Stimulated activated naive CD4-positive, alpha-beta T cell treated with Interleukin-2 at 50 U/mL for 16 hours (primary cell): ENCODE measurements at places on chromosomes 12 and 14.

DNA sequence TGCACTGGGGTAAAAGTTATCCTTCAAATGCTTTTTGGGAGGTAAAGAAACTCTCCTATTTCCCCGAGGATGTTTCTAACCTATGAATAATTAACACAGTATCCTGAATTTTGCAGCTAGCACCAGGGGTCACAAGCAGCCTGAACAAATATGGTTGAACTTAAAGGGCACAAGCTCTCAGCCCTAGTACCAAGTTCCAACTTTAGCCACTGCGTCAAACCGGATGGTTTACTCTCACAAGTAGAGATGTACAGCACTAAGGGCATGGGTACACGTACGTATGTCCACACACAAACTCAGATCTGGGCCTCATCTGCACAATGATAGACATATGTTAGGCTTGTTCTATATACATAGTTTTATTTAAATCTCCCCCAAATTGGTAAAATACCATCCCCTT is 4.7 kb downstream of the CCDC88C start:
- no peak for DNase-seq

DNA sequence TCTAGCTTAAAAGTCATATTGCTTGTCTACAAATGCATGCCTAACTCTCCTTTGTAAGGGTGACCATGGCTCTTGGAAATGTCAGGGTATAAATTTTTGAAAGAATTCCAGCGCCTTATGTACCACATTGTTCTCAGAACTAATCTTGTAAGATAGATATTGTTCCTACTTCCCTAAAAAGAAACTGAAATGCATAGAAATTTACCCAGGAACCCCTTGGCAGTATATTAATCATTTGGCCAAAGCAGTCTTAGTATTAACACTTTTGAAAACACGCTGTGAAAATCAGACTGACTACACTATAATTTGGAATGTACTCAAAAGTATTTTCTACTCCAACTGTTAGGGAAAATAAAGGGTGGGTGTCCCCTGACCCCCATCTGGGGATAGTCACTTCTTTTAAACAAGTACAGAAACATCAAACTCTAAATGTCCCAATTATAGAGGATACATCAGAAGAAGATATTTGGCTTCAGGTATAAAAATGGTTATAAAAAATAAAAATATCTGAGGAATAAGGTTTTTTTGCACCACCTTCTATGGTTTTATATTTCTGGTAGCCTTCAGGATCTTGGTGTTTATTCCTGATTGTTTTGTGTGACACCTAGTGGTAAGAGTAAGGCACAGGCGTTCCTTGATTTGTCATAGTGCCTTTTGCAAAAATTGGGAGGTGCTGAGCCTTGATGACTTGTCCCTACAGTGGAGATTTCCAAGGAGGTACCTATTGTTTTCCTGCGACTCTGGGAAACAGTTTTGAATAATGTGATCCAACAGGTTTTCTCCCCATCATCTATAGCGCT is 2.2 kb upstream of the NFKBIA start:
- DNase-seq, result no peak

- DNase-seq, result peak; percentile 54
Measured at GRCh38 chr12:52870361-52871290, 21.8 kb upstream of the KRT78 start.

- DNase-seq, result no peak
Measured at GRCh38 chr14:101937926-101938767, 26.2 kb upstream of the DYNC1H1 start.

DNA sequence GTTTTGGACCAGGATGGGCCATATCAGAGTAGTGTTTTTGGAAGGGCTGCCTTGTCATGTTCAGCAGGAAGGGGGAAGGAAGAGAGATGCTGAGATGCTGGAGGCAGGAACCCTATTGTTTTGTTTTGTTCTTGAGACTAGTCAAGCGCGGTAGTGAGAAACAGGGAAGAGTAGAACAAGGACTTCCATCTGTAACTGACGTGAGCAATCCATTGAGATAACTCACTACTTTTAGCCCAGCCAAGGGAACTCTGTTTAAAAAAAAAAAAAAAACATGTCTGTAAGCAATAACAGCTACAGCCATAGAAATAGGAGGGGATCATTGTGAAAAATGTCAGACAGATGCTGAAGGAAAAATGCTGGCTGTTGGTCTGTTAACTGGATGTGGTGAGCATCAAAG is 34.0 kb downstream of the CD9 start:
- no peak for DNase-seq

GRCh38 chr12:54216797-54217661 is 28.2 kb upstream of the SMUG1 start:
- DNase-seq, result peak; percentile 62

DNA sequence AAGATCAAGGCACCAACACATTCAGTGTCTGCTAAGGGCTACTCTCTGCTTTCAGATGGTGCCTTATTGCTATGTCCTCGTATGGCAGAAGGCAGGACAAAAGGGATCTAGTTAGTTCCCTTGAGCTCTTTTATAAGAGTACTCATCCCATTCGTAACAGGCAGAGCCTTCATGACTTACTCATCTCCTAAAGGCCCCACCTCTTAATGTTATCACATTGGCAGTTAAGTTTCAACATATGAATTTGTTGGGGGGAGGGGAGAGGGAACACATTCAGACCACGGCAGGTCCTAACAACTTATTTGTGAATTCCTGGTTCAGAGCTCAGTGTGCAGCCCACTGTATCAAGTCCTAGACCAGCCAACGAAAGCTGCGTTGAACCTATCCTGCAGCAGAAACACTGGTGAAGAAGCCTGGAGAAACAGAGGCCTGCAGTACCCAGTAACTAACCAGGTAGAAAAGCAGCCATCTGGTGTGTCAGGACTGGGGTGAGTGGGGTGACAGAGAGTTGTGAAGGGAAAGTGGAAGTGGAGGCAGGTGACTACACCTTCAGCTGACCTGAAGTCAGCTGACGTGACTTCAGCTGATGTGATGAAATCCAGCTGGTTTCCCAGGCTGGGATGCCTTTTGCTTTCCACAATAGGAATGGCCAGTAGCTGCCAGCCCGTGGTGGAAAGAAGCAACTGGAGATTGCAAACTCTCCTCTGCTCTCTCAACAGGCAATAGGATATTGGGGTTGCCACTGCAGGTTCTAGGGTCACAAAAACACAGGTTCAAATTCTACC is 101.6 kb upstream of the PLXNC1 start:
- DNase-seq, result no peak
